ENCODE measurements at places on chromosomes 3 and 15.

DNA sequence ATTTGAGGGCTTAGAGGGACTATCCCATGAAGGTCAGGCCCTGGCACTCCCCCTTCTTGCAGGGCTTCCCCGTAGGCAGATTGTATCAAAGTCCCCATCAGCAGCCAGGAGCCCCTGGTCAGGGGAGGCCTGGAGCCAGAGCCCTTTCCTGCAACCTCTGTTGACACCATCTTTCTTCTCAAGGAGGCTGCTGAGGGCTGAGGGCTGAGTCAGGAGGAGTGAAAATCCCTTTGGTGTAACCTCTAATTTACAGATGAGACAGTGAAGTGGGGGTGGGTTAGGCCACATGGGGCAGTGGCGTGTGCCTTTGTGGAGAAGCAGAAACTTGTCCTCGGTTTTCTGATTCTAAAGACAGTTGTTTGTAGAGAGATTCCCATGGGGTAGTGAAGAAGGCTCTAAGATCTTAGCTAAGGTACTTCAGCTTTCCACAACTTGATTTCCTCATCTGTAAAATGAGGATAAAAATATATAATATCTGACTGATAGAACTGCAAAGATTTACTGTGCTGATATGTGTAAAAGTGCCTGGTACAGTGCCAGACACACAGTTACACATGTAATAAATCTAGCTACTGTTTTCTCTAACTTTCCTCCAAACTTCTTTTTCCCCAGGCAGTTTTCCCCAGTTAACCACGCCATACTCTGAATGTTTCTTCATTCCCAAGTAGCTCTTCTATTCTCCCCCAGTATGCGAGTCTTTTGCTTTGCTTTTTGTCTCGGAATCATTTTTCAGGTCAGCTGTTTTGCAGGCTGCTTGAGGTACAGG, 249.4 kb upstream of the TPM1 start:
- DNase-seq = no peak

DNA sequence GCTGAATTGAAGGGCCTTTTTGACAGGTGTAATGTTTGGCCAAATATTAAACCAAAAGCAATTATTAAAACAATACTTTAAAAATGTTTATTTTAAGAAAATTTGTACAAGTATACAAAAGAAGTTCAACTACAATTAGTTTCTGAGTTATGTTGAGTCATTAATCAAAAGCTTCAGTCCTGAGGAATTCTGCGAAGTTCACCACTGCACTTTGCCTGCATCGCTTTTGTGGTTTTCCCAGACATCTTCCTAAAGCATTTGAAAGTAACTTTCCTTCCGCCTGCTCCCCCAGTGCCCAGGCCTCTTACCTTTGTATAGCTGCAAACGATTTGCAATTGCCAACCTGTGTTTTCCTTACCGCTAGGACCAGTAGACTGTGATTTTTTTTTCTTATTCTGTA, 69.5 kb downstream of the KCNAB1 start:
- no peak for DNase-seq

DNA sequence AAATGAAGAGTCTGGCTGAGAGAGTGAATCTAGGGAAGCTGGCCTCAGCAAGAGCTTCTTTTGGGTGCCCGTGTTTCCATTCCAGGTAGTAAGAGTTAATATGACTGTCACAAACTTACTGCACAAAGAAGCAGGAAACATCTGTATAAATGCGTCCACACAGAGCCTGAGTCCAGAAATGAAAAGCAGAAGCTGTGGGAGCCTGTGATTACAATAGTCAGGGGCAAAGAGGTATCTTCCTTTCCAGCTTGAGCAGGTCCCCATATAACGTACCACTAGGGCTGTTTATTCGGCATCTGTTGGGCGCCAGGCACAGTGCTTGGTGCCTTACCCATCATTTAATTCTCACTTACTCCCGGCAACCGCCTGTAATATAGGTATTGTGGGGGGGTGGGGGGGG, 40.5 kb upstream of the B3GNT5 start:
- DNase-seq = no peak

DNA sequence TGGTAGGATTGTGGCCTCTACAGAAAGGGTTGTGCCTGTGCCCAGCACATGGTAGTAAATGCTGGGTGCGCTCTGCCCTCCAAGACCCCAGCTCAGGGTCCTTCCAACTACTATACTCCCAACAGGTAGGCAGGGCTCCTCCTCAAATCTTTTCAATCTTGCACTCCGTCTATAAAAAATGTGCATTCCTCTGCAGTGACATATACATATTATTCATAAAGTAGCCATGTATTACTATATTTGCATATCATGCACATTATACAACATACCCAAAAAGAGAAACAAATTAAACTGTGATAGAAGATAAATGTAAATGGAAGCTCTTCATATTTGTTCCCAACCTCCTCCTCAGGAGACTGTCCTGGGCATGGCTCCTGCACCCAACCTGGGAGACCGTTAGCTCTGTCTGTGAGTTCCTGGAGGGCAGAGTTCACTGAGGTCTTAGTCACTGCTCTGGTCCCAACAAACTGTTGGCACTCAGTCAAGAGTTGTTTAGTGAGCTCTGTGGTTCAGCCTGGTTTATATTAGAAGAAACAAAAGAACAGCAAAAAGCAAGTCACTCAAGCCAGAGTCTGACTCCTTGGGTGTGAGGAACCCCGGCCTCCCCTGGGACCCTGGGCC, 47.7 kb upstream of the GRIP2 start:
- no peak for DNase-seq

- no peak for DNase-seq
These were observed 205.7 kb upstream of the ROBO1 start for GRCh38 chr3:79973482-79973881.

GRCh38 chr15:70276401-70276800, 178.7 kb upstream of the TLE3 start:
- DNase-seq = no peak

DNA sequence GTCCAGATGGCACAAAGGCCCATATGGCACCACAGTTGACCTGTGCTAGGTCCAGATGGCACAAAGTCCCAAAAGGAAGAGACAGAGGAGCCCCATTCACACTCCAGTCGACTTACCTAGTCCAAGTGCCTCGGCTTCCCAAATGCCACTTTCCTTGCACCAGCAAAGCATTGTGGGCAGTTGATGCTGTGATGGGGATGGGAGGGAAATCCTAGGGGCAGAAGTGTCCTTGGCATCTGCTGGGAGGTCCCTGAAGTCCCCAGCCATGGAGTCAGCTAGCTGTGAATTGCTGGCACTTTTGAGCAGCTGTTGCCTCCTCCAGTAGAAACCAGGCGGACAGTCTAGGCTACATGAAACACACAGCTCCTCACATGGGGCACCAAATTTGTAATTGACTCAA, 60.3 kb upstream of the SIAH2 start:
- DNase-seq = no peak

DNA sequence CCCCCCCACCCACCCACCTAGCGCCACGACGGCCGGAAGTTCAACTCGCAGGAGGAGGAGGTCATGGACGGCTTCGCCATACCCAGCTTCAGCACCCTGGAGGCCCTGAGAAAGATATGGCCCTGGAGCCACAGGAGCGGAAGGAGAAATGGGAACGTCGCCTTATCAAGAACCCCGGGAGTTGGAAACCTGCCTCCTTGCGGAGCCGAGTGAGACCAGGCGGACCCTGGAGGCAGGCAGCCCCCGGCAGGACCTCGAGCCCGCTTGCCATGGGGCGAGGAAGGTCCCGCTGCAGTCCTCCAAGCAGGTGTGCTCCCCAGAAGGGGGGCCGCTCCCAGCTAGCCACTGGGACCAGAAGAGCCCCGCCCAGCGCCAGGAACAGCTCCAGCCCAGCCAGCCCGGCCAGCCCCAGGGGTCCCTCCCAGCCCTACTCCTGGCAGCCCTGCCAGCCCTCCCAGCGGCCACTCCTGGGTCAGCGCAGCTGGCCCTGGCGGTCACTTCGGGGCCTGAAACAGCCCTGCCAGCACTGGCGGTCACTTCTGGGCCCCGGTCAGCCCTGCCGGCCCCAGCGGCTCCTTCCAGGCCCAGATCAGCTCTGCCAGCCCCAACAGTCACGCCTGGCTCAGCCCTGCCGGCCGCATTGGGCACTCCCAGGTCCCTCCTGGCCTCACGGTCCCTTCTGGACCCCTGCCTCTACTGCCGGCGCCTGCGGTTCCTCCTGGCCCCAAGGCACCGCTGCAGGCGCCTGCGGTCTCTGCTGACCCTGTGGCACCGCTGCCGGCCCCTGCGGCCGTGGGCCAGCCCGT, 10.3 kb upstream of the ROPN1B start:
- no peak for DNase-seq

GRCh38 chr15:88015228-88015860, 241.2 kb downstream of the NTRK3 start:
- DNase-seq = no peak

DNA sequence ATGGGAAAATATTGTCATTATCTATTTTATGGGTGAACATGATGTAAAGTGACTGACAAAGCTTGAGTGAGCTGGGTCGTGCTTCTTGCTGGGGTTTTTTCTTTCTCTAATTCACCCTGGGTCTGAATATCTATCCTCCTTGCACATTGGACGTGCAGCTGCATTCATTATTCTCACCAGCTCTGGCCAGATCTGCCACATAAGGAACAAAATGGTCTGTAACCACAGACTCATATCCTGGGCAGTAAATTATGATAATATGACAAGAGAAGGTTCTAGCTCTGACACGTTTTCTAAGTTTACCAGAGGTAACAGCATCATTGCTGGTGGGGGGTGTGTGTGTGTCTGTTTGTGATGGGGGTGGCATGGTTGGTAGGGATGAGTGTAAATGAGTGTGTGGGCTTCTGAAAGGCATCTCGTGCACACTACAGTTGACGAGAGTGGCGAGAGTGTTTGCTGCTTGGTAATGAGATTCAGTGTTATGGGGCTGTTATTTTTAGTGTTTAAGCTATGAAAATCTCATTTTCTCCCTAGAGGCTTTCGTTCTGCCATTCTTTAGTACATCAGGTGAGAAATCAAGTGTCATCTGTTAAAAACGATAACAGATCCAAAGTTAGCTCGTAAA, 418.4 kb downstream of the PDCD6IP start:
- no peak for DNase-seq

DNA sequence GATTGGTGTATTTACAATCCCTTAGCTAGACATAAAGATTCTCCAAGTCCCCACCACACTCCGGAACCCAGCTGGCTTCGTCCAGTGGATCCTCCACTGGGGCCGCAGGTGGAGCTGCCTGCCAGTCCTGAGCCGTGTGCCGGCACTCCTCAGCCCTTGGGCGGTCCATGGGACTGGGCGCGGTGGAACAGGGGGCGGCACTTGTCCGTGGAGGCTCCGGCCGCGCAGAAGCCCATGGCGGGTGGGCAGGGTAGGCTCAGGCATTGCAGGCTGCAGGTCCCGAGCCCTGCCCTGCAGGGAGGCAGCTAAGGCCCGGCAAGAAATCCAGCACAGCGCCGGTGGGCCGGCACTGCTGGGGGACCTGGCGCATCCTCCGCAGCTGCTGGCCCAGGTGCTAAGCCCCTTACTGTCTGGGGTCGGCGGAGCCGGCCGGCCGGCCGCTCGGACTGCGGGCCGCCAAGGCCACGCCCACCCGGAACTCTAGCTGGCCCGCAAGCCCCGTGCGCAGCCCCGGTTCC, 3.5 kb upstream of the RNU5B-1 start:
- DNase-seq = no peak

DNA sequence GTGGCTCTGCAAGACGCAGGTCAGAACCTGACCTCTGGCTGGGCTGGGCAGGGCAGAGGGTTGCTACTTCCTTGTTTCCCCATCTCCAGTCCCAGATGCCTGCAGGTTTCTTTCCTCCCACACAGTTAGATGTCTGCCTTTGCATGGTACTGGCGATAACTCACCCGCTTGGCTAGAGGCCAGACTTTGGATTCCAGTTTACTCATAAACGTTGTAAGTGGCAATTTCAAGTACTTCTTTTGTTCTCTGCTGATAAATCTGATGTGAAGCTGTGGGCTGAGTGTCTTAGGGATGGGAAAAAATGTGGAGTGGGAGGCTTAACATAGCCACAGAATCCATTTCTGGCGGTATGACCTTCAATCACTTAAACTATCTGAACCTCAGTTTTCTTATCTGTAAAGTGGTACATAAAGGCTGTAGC, 194.2 kb downstream of the EBLN2 start:
- DNase-seq = peak; percentile 83

DNA sequence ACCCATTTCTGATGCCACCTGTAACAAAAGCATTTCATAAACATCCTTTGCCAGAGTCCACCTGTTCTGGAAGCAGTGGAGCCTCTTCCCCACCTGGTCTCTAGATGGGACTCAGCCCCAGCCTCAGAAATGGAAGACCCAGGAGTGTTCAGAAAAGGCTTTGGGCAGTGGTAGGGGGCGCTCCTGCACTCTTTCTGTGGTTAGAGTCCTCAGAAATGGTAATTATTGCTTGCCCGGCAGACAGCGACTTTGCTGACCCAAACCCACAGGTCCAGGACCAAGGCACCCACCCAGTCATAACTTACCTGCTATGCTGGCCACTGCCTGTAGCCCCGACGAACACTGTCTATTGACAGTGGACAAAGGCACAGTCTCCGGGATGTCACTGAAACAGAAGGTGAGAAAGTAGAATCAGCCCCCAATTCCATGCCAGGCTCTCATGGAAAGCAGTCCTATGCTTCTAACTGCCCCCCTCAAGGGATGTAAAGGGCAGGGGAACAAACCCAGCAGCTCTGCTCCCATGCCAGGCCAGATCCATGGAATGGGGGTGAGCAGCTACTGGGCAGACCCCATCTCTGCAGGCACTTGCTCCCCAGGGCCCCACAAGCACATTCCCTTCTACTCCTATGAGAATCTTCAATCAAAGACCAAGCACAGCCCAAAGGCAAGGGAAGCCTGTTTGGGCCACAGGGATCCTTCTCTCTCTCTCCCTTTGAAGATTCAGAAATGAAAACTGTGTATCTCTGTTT, 5.1 kb downstream of the ACAA1 start:
- DNase-seq = no peak

- no peak for DNase-seq
These were observed 198.7 kb upstream of the CHRNA7 start for GRCh38 chr15:31831596-31831995.

- DNase-seq = peak; percentile 52
These were observed 1039.2 kb downstream of the ROBO1 start for GRCh38 chr3:78728406-78729145.

GRCh38 chr3:67641451-67641850, 13.0 kb downstream of the SUCLG2 start:
- no peak for DNase-seq

- no peak for DNase-seq
These were observed 62.7 kb downstream of the B3GNT5 start for GRCh38 chr3:183315739-183316138.
